GM18507 (cell line): ENCODE measurements at places on chromosomes 11 and 22.
A peak's percentile ranks its signal among the peaks of the same experiment; 100 is the strongest.

DNA sequence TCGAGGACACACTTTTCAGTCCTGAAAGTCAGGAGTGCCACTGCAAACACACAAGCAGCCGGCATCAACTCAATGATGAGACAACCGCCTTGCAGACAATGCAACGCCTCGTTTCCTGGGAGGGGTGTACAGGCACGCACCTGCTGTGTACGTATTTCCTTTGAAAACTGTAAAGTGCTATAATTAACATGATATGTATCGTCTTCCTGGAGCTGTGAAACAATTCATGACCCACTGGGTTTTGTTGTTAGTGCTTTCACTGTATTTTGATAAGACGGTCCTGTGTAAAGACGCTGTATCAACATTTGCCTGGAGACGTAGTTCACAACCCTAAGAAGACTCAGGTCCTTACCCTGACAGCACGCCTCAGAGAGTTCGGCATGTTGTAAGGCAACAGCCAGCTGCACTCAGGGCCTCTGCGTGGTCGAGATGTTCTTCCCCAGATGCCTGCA is 105.7 kb upstream of the ANO1 start:
- DNase-seq = no peak

- DNase-seq = no peak
These were observed 4.0 kb downstream of the RRP8 start for GRCh38 chr11:6599449-6599848.

- DNase-seq = no peak
These were observed 31.2 kb upstream of the SLC5A4 start for GRCh38 chr22:32286290-32286840.

- DNase-seq = no peak
These were observed 22.6 kb upstream of the RBM4B start for GRCh38 chr11:66700337-66700736.

DNA sequence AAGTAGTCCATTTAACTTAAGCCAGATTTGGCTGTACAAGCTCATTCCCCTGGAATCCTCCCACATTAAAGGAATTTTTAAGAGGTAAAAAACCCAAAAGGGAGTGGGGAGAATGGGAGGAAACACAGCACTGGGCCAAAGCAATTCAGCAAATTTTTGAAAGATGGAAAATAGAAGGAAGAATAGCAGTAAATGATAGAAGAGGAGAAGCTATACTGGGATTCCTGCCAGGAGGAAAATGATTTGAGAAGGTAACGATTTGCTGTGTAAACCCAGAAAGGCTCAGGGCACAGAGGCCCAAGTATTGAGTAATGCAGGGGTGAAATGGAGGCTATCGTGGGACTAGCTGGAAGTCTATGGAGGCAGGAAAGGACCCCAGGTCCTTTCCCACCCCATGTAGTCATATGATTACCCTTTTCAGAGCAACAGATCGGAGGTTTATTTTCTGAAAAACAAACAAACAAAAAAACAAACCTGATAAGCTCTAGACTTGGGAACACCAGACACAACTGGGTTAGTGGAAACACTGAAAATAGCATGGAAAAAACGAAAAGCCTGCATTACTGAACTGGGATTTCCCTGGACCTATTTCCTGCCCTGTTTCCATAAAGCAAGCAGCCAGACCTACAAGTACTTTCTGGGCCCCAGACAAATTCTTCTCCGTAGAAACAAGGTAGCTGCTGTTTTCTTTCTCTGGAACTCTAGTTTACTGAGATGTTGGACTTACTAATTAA is 140.0 kb downstream of the SWAP70 start:
- no peak for DNase-seq

DNA sequence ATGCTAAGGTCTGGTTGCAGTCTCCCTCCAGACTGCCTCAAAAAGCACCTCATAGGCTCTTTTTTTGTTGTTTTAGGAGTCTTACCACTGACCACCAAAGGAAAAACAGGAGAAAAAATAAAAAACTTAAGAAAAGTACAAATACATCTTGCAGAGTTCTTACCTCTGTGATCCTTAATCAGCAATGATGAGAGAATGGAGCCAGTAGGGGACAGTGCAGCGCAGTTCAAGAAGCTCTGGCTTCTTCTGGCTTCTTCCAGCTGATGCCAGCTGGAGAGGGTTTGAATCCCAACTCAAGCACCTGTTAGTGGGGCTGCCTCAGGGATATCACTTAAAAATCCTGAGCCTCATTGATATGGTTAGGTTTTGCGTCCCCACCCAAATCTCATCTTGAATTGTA is 223.3 kb upstream of the ISX start:
- DNase-seq = no peak

DNA sequence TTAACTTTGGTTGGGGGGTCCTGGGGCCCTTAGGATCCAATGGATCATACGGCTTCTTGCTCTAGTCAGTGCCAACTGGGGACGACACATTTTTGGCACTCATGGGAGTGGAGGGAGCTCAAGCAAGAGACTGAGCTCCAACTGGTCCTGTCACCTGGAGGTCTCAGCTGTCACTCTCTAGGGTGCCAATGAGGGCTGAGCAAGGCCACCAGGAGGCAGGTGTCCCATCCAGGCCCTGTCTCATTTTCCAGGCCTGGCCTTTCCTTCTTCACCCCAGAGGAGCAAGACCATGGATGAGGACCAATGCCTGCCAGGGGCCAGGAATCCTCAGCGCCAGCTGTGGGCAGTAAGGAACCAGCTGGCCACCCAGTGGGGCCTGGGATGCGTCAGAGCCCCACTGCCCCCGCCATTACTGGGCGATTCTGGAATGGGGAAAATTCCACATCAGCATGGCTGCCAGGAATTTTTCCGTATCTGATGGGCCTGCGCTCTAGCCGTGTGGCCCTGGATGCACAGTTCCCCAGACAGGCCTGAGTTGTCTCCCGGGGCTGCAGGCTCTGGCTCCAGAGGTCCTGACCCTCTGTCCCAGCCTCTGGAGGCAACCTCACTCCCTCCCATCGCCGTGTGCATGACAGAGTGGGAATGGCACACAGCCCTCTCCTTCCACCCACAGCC is 669 bp upstream of the GAL3ST1 start:
- DNase-seq = no peak

GRCh38 chr11:82873919-82874333 is 26.3 kb downstream of the PRCP start:
- no peak for DNase-seq

- DNase-seq = no peak
These were observed 749 bp upstream of the BEST1 start for GRCh38 chr11:61949169-61950034.

DNA sequence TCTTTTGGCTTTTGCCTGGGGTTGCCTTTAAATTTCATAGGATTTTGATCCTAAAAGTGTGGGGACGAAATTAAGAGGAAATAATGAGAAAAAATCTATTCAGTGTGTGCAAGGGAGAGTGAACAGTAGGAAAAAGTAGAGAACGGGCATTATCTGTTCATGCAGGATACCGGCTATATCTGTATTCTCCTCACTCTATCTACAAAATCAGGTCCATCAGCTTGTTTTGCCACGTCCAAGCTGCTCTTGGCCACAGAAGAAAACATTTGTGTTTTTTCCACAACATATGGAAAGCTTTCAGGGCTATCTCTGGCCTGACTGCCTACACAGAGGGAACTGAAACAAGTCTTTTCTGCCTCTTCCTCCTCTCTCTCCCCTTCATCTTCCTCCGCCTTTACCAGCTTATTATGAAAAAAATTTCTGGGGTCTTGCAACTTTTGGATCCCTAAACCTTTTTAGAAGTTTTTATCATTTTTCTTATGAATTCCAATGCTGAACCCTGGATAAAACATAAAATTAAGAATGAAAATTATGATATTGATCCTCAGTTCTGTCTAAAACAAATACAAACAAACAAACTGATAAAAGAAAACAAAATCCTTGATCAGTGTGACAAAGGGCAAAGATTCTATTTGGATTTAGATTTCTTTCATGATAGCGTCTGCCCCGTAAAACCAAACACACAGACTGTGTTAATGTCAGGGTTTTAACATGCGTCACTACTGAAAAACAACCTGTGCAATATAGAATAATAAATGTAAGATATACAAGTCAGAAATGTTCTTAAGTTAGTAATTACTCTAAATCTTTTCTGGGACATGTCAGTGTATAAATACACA is 219.7 kb downstream of the CNTN5 start:
- DNase-seq = no peak

DNA sequence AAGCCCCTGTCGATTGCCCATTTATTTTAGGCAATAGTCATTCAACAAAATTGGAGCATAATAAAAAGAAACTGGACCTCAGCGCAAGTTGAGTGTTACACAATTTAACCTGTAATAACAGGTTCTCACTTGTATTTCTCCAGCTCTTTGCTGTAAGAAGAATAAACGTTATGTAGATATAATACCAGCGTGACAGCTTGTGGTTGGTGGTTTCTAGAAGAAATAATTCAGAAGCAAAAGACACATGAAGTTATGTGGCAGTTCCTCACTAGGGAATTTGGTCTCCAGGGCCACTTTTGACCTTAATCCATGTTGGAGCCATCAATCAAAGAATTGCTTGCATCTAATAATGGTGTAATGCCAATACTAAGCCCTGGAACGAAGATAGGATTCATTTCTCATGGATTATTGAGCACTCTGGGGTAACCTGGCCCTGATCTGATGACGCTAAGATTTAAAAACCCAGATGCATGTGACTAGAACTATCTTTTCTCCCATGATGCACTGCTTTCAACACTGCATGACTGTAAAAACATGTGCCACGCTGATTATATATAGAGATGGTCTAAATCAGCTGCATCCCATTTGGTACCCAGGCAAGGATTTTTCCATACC is 129.7 kb upstream of the LDLRAD3 start:
- DNase-seq = no peak

DNA sequence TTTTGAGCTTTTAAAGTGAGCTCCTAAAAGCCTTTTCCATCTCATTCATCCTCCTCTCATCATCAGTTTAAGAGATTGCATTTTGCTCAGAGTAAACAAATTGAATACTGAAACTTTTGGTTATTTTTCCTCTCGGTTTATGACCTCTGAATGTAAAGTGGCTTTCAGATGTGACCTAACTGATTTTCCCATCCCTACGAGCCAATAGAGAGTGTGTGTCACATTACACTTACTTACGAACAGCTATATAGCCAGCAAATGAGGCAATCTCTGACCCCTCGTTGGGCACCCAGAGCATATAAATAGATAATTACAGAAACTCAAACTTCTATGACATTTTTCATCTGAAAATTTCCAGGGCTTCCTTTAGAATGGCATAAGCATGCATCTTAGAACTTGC is 317.7 kb downstream of the OPCML start:
- no peak for DNase-seq

DNA sequence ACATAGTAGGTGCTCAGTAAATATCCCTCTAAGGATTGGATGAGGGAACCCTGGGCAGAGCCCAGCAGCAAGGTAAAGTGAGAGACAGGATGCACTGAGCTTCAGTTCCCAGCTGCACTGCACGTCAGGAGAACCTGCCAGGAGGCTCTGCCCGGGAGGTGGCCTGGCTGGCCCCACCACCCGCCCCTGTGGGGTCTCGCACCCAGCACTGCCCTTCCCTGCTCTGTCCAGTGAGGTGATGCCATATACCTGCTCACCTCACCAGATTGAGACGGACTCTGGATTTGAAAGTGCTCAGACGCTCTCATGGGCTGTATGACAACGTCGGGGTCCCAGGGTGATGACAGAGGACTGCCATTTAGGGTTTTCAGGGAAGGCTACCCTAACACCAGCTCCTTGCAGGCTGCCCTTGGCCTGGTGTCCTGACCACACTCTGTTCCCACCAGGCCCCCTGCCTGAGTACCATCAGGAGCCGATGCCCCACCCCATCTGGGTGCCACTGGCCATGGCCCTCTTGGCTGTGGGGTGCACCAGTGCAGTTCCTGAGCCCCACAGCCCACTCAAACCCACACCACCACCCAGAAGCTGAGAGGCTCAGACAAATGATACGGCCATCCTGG is 61.7 kb upstream of the FGF3 start:
- no peak for DNase-seq

DNA sequence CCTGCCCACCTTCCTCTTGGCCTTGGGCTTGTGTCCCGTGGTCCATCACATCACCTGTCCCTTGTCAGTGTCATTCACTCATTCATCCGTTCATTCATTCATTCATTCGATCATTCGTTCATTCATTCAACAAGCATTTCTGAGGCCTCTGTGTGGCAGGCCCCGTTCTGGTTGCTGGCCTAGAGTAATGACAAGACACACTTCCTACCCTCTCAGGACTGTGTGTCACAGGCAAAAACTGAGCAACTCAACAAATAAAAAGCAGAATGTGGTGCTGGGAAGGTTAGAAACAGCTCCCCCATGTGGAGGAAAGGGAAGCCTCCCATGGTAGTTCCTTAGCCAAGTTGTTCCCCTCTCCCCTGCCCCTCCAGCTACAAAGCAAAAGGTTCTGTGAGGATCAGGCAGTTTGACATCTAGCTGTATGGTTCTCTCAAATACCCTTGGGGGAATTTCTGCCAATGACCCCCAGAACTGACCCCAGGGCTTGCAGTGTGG is 1.6 kb upstream of the OMP start:
- DNase-seq = peak; percentile 25

DNA sequence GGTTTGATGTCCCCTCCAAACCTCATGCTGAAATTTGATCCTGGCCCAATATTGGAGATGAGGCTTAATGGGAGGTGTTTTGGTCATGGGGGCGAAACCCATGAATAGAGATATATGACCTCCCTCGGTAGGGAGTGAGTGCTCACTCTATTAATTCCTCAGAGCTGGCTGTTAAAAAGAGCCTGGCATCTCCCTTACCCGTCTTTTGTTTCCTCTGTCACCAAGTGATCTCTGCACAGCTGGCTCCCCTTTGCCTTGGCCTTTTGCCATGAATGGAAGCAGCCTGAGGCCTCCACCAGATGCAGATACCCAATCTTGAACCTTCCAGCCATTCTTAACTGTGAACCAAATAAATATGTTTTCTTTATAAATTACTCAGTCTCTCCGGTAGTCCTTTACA is 4.5 kb upstream of the CCDC81 start:
- DNase-seq = no peak

DNA sequence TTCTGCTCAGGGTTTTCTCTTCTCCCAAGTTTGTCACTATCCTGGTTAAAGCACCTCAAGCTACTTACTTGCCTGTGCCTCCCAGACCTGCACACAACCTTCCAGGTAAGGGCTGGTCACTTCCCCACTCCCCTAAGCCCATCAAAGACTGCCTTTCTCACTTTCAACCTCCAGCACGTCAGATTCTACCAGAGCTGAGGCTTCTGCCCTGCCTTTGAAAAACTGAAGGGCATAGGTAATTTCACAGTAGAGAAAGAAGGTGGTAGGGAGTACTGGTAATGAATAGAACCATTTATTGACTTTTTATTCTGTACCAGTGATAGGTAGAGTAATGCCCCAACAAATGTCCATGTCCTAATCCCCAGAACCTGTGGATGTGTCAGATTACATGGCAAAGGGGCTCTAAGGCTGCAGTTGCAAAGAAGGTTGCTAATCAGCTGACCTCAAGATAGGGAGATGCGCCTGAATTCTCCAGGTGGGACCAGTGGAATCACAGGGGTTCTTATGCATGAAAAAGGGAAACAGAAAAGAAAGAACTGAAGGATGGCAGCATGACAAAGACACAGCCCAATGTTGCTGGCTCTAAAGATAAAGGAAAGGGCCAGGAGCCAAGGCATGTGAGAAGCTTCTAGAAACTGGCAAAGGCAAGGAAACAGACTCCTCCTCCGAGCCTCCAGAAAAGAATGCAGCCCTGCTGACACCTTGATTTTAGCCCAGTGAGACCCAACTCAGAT is 89.0 kb downstream of the SLC1A2 start:
- no peak for DNase-seq
